Adrenal gland (tissue), 19 donors: ENCODE measurements at places on chromosomes 12 and 14.
A peak's percentile ranks its signal among the peaks of the same experiment; 100 is the strongest.

GRCh38 chr12:53200458-53201176 lies 6.4 kb downstream of the ITGB7 start:
- no peak for DNase-seq

DNA sequence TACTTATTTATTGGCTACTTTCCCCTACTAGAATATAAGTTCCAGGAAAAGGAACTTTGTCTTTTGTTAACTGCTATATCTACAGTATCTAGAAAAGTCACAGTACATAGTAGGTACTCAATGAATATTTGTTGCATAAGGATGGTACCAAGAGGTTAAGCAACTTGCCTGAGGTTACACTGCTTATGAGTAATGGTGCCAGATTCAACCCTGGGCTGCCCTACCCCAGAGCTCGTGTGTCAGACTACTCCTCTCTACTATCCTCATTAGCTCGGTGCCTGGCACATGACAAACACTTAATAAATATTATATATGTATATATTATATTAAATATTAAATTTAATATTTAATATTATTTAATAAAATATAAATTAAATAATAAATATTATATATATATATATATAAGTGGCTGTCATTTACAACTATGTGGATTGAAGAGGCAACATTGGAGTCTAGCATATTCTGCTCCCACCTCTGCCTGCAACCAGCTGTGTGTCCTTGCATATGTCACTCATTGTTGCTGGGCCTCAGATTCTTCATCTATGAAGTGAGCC lies 25.4 kb downstream of the UTP20 start:
- DNase-seq = no peak

- DNase-seq = no peak
These were observed 35.4 kb downstream of the DIO3 start for GRCh38 chr14:101596742-101597141.

GRCh38 chr12:60535363-60535762 lies 939.5 kb downstream of the SLC16A7 start:
- DNase-seq = no peak

GRCh38 chr12:121000530-121000929 lies 15.8 kb downstream of the C12orf43 start:
- DNase-seq = no peak

DNA sequence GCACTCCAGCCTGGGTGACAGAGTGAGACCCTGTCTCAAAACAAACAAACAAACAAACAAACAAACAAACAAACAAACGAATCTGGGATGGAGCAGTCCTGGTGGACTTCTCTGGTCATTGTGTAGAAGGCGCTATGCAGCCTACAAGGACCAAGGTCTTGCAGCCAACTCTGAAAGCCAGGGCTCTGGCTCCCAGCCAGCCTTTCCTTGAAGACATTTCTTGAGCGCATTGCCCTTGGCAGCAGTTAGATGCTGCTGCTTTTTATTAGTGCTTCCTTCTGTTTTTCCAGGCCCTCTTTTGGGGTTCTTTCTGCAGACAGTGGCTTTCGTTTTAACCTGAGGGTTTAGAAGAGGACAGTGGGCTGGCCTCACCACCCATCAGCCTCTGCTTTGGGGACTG lies 20.2 kb downstream of the CCDC177 start:
- peak; percentile 75 for DNase-seq

DNA sequence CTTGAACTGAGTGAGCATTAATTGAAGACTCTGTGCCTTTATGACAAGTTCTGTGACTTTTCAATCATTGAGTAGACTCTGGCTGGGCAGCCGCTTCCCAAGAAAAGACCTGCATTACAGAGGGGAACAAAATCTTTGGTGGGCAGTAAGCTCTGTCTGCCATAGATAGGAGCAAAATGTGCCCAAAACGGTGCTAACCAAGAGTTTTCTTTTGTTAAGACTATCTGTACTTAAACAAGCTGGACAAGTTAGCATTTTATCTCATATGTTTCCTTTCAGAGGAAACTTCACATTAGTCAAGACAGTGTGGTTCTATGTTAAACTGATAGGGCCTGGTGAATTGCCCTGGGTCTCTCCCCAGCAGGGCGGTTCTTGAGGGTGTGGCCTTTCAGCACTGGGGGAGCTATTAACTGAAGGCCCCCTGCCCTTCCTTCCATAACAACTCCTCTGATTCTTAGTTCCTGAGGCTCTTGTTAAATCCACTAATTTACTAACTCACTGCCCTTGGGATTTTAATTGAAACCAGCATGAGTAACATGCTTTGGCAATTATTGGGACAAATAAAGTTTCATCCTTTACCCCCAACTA lies 219.6 kb downstream of the KTN1 start:
- no peak for DNase-seq

DNA sequence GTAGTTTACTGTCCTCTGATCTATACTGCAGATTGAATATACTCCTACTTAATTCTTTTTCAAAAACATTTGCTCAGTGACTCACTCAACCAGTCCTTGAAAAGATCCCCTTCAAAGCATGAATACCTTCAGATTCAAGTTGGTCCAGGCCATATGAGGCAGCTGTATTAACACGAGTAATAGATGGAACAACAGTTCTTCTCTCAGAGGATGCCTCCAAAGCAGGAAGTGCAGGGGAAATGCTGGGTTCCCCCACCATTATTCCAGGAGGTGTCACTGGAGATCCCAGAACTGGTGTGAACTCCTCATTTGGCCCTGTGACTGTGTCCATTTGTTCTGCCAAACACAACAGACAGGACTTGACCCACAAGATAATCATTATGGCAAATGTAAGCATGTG lies 20.6 kb downstream of the ARMH4 start:
- no peak for DNase-seq

- DNase-seq = no peak
These were observed 53.7 kb downstream of the WIF1 start for GRCh38 chr12:65067383-65067782.
